ENCODE measurements at places on chromosomes 6 and 20. TPM values are rescaled to one million over a fixed set of nuclear protein-coding genes. Genes with fewer than 3 reads are reported as not detected.

LINC00237 gene
- total RNA-seq = not detected

ELOVL2 gene
- total RNA-seq = 57.0 TPM

GPSM3 gene
- 7.5 TPM for total RNA-seq

MCCD1 gene
- total RNA-seq = not detected

GRCh38 chr20:37853823-37854375, 49.0 kb upstream of the VSTM2L start:
- DNase-seq = no peak

- DNase-seq = no peak
Measured at GRCh38 chr20:57439432-57439831, 48.2 kb downstream of the RBM38 start.

Data from osteocyte (in vitro differentiated cells).